Stimulated activated CD4-positive, alpha-beta T cell treated with anti-CD3 and anti-CD28 coated beads, Interleukin-1b, Interleukin-23, amount 100 ng/mL, for 4 hours (primary cell): ENCODE measurements at places on chromosomes 2 and 18.

GRCh38 chr2:233513953-233514655 is 52.5 kb downstream of the USP40 start:
- DNase-seq: no peak

- no peak for DNase-seq
Observed at GRCh38 chr2:9145109-9145751, 61.4 kb upstream of the ASAP2 start.

GRCh38 chr2:241703032-241703604 is 1.3 kb downstream of the ING5 start:
- no peak for DNase-seq

DNA sequence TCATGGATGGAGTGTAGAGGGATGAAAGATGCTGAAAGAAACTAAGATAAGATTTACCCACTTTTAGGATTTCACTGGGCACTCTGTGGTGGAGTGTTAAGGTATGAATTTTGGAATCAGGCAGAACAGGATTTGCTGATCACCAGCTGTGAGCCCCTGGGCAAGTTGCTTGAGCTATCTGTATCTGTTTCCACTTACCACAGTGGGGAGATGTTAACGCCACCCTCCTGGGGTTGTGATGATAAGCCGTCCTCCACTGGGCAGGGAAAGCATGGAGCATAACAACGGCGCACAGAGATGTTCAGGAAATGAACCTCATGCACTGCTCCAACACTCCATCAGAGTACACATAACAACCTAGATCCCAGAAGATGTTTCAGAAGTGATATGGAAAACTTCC is 160.6 kb downstream of the MTCL1 start:
- no peak for DNase-seq

- DNase-seq: no peak
Observed at GRCh38 chr2:172229125-172229524, 126.4 kb upstream of the DLX2 start.
